ENCODE measurements at places on chromosomes 2 and 18.

DNA sequence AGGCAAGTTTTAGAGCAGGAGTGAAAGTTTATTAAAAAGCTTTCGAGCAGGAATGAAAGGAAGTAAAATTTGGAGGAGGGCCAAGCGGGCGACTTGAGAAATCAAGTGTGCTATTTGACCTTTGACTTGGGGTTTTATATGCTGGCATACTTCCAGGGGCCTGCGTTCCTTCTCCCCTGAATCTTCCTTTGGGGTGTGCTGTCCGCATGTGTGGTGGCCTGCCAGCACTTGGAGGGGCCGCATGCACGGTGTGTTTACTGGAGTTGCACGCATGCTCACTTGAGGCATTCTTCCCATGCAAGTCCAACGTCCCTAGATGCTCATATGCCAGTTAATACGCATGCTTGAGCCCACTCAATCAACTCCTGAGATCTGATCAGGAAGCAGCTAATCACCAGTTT, 78.3 kb upstream of the MAP4K4 start:
- DNase-seq = no peak

- peak; percentile 24 for DNase-seq
Measured at GRCh38 chr2:136236019-136236418, 118.1 kb upstream of the CXCR4 start.

DNA sequence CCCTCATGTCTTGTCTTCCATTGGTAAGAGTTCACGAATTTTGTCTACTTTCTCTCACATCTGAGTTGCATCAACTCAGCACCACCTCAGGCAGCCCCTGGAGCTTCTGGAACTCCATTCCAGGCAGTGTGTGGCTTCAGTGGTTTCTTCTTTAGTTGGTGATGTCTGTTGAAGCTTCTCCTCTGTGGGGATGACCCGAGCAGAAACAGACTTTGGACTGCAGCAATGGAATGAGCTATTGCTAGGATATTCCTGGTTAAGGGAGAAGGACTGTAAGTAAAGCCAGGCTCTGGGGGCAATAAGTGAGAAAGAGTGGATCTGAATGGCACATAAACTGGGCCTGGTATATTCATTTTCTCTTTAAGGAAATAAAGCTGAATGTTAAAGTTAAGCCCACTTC, 32.3 kb upstream of the STAT4 start:
- no peak for DNase-seq

- DNase-seq = no peak
Measured at GRCh38 chr2:156592809-156593593, 156.8 kb downstream of the GPD2 start.

- DNase-seq = no peak
Measured at GRCh38 chr2:47270421-47270820, 115.3 kb upstream of the STPG4 start.
